Osteocyte (in vitro differentiated cells): ENCODE measurements at places on chromosomes 7 and 10.
A peak's percentile ranks its signal among the peaks of the same experiment; 100 is the strongest.

DNA sequence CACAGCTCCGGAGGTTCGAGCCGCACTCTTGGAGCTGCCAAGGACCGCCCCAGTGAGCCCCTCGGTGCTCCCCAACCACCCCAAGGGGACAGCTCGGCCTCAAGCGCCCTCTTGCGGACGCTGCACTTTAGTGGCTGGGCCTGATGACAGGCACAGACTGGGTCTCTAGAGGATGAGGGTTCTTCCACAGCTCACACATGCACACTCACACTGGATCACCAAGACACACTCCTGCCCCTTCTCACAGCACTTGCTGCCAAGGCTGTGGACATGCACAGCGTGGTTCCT is 2.1 kb downstream of the RET start:
- DNase-seq, result no peak

DNA sequence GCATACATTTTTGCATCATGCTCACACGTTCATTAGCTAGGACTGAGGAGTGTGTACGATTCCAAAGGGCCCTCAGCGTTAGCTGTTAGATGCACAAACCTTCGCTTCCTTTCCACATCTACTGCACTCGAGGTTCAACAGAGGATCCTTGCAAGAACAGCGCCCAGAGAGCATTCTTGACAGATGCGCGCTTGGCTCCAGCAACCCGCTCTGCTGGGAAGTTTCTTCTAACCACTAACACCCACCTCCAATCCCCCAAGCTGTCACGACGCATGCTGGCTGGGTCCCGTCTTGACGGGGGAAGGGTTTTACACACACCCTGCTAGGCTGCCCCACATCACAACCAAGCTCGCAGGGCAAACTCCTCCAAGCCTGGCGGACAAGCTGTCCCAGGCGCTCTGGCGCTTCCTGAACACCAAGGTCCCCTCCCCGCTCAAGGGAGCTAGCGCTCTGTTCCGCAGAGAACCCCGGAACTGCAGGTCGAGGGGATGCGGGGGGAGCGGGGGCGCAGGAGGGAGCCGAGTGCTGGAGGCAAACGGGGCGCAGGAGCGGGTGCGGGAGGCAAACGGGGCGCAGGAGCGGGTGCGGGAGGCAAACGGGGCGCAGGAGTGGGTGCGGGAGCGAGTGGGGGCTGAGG is 653 bp upstream of the ADRB1 start:
- no peak for DNase-seq

DNA sequence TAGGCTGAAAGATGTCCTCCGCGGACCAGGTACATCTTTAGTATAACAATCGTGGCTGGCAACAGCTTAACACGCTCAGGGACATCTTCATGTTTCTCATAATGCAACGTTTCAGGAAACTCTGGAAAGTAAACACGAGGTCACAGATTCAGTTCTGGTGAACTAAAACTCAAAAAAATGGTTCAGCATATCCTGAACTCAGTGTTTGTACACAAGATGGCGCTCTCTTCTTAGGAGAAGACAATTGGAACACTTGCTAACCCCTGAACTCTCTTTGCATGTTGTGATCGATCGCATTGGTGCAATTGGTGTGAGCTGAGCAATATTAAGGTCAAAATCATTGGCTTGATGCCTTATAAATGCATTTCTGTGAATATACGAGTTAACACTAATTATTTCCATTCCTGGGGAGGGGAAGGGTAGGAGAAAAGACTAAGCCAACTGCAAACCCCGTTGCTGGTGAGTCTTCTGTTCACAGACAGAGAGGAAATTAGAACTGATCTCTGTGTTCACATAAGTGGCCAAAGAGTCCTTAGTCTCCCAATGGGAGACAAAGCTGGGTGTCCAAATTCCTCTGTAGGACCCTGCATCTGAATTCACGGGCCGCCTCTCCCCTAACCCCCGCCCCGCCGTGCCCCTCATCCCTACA is 52.6 kb upstream of the FAM180A start:
- DNase-seq, result no peak

DNA sequence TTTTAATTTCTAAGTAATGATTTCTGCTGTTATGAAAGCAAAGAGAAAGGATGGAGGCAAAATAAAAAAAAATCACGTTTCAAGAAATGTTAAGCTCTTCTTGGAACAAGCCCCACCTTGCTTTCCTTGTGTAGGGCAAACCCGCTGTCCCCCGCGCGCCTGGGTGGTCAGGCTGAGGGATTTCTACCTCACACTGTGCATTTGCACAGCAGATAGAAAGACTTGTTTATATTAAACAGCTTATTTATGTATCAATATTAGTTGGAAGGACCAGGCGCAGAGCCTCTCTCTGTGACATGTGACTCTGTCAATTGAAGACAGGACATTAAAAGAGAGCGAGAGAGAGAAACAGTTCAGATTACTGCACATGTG is 2.4 kb downstream of the ADRB1 start:
- DNase-seq, result no peak

GRCh38 chr10:24951201-24952142 is 934 bp downstream of the PRTFDC1 start:
- no peak for DNase-seq

GRCh38 chr7:31059551-31059950 is 7.4 kb downstream of the ADCYAP1R1 start:
- DNase-seq, result no peak

- DNase-seq, result peak; percentile 81
These were observed 5.8 kb upstream of the FEZF1 start for GRCh38 chr7:122310119-122311021.

- no peak for DNase-seq
These were observed 130.7 kb upstream of the LANCL2 start for GRCh38 chr7:55234408-55234807.

- DNase-seq, result no peak
These were observed 7.2 kb downstream of the DBNL start for GRCh38 chr7:44051611-44052220.

GRCh38 chr10:125085258-125086054 is 74.9 kb downstream of the CTBP2 start:
- DNase-seq, result no peak

DNA sequence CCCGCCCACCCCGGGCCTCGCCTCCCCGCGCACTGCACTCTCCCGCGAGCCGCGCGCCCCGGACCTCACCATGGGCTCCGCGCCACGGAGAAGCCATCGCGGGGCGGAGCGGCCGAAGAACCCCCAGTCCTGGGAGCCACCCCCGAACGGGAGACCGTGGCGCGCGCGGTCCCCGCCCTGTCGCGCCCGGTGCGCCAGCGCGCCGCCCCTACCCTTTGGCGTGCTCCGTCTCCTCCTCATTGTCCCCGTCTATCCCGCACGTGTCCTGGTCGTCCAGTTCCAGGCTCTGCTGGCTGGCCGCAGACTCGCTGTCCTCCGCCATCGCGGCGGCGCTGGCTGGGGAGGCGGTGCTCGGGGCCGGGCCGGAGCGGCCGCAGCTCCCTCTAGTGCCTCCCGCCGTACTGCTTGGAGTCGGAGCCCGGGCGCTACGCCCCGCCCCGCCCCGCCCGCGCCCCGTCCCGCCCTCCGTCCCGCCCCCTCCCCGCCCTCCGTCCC is at the start of gene NMT2:
TSS of gene NMT2 (minus strand) at position 403 of the 495 bp plus-strand sequence. CDS start at position 322, 81 bp downstream.
- DNase-seq, result no peak

DNA sequence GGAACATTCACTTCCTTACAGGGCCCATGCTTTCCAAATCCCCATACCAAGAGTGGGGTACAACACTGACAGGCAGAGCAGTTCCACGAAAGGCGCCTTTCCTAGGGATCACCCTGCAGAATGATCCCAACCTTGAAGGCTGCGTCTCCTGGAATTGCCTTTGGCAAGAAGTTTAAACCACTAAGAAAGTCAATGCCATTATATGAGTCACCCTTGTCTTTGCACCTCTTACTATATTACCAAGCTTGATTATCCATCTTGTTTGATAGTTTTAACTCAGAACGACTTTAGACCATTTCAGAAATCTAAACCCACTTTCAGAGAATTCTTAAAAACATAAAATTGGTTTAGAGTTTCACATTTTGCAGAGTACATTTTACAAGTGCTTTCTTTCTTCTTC is 282.1 kb downstream of the ARHGAP12 start:
- no peak for DNase-seq

DNA sequence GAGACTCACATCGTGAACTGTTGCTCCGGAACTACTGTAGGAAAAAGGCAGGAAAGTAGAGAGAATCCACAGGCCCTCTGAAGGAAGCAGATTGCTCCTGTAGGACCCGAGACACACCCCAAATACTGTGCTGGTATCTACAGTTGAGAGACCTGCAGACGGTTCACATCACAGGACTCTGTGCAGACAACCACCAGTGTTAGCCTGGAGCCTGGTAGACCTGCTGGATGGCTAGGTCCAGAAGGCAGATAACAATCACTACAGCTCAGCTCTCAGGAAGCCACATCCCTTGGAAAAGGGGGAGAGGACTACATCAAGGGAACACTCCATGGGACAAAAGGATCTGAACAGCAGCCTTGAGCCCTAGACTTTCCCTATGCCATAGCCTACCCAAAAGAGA is 311.8 kb upstream of the PRKCQ start:
- no peak for DNase-seq

DNA sequence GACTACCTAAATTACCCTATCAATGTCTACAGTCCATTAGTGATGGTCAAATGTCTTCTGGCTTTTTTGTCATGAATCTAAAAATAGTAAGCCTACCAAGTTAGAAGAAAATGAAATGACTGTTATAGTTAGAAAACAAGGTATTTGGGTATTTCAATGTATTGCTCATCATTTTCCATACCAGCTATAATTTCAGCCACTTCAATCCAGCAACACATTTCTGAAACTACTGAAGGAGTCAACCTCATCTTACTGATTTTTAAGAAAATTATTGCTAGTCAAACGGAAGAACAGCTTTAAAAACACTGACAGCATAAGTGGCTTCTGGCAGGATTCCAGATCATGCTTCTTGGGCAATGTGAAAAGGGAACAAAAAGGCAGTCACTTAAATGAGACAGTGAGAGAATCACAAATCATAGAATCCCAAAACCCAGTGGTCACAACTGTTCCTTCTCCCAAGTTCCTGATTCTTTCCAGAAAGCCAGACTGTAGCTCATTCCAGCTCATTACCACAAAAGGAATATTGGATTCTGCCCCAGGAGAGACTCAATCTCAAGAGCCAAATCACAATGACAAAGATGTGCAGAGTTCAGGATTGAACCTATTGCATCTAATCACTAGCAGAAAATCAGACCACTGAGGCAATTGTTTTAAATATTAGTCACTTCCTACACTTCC is 61.2 kb upstream of the LRRN3 start:
- no peak for DNase-seq

GRCh38 chr10:111086574-111086973 is 9.7 kb downstream of the ADRA2A start:
- DNase-seq, result no peak

DNA sequence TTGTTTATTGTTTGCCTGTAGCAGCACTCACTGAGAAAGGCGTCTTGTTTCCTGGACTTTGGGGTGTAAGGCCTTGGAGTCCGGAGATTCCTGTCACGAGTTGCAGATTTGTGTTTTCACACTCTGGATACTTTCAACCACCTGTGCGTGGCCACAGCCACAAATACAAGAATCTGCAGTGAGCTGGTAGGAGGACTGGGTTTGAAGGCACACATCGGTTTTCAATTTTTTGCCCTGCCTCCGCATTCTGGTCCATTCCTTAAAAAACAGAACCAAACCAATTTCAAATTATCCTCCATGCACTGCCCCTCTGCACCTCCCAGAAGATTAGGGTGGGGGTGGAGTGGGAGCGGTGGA is 619 bp downstream of the EXOC4 start:
- no peak for DNase-seq

- no peak for DNase-seq
These were observed 72.4 kb downstream of the SFMBT2 start for GRCh38 chr10:7338469-7338868.

GRCh38 chr10:78310481-78311080 is 276.9 kb downstream of the RPS24 start:
- DNase-seq, result peak; percentile 59

GRCh38 chr7:2143450-2143849 is 89.3 kb downstream of the MAD1L1 start:
- no peak for DNase-seq

GRCh38 chr10:10849306-10849705 is 168.4 kb upstream of the CELF2 start:
- DNase-seq, result no peak

GRCh38 chr10:16788778-16789177 is 28.4 kb downstream of the RSU1 start:
- DNase-seq, result no peak

GRCh38 chr10:132109341-132110110 is 43.8 kb downstream of the JAKMIP3 start:
- DNase-seq, result peak; percentile 80

- DNase-seq, result no peak
These were observed 240.2 kb downstream of the C7orf25 start for GRCh38 chr7:42671627-42672026.

- DNase-seq, result no peak
These were observed 995 bp upstream of the CLDN3 start for GRCh38 chr7:73770860-73771670.

DNA sequence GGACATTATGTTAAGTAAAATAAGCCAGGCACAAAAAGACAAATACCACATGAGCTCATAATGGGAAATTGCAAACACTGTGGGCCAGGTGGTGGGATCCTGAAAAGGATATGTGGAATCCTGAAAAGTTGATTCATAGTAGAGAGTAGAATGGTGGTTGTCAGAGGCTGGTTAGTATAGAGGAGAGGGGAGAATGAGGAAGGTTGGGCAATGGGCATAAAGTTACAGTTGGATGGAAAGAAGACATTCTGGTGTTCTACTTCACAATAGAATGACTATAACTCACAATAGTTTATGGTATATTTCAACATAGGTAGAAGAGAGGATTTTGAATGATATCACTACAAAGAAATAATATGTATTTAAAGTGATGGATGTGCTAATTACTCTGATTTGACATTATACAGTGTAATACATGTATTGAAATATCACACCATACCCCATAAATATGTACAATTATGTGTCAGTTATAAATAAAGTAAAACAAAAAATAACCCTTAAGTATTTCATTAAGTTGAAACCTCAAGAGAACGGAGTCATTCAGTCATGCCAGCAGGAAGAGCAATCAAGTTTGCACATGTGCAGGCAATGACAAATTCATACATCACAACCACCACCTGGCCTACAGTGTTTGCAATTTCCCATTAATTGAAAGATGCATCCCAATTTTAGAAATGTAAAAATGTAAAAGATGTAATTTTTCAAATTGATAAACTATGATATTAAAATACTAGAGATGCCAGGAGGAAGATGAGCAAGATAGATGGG is 156.7 kb downstream of the MAGI2 start:
- DNase-seq, result no peak

DNA sequence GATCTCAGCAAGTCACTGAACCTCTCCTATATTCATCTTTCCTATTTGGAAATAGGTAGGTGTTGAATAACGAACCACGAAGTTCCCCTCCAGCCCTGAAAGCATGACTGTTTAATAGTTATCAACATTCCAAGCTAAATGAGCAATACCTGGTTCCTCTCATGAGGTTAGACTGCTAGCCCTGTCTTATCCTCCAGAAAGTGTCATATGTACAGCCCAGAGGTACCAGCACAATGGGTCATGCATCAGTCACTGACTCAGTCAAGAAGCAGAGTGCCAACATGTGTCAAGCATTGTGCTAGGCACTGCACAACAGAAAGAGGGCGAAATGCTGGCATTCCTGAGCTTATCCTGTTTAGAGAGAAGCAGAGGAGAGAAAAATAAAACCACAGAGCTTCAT is 70.0 kb downstream of the AMPH start:
- no peak for DNase-seq

- no peak for DNase-seq
These were observed 41.1 kb upstream of the DPYSL4 start for GRCh38 chr10:132145521-132146185.
